ENCODE measurements at places on chromosomes 12 and 14. TPM values are rescaled to one million over a fixed set of nuclear protein-coding genes. Genes with fewer than 3 reads are reported as not detected.

Gene KRT73
- not detected for polyA plus RNA-seq

GRCh38 chr14:51479584-51480325 is 172.0 kb upstream of the FRMD6 start:
- H3K27me3 ChIP-seq = no peaks in the 10 kb centered on the region
- H3K27ac ChIP-seq = no peak overlapping the region
- no peak overlapping the region for H3K4me3 ChIP-seq
- no peaks in the 10 kb centered on the region for H3K4me1 ChIP-seq
- DNase-seq = peak; percentile 25

- H3K27me3 ChIP-seq = no peaks in the 10 kb centered on the region
- H3K27ac ChIP-seq = no peak overlapping the region
- peaks cover 17% of the 10 kb centered on the region for H3K36me3 ChIP-seq
Measured at GRCh38 chr12:42190376-42190775, 45.7 kb upstream of the GXYLT1 start.

- H3K27me3 ChIP-seq = no peaks in the 10 kb centered on the region
- H3K36me3 ChIP-seq = no peaks in the 10 kb centered on the region
- H3K4me1 ChIP-seq = peaks cover 2% of the 10 kb centered on the region
- no peak for DNase-seq
Measured at GRCh38 chr14:72851635-72852034, 42.3 kb downstream of the DPF3 start.

DNA sequence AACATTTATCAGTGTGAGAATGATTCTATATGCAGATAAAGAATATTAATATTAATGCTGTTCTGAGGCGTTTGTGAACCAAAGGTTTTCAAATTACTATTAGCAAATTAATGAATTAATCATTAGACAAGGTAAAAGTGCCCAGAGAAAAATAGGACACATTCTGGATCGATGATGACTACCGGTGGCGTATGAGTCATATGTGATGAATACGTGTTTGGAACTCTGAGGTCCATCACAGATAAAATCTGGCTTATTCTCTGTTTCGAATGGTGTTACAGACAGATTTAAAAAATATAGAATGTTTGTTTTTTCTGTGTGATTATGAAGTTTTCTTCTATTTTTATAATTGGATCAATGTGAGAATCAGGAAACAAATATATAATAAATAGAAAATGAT is 79.2 kb upstream of the RTL1 start:
- no peak overlapping the region for H3K27ac ChIP-seq
- no peaks in the 10 kb centered on the region for H3K36me3 ChIP-seq
- no peaks in the 10 kb centered on the region for H3K27me3 ChIP-seq
- H3K4me1 ChIP-seq = no peaks in the 10 kb centered on the region
- H3K4me3 ChIP-seq = no peak overlapping the region

GRCh38 chr14:101500061-101500460 is 61.2 kb upstream of the DIO3 start:
- peaks cover 35% of the 10 kb centered on the region for H3K4me1 ChIP-seq
- H3K27ac ChIP-seq = no peak overlapping the region
- DNase-seq = no peak

DNA sequence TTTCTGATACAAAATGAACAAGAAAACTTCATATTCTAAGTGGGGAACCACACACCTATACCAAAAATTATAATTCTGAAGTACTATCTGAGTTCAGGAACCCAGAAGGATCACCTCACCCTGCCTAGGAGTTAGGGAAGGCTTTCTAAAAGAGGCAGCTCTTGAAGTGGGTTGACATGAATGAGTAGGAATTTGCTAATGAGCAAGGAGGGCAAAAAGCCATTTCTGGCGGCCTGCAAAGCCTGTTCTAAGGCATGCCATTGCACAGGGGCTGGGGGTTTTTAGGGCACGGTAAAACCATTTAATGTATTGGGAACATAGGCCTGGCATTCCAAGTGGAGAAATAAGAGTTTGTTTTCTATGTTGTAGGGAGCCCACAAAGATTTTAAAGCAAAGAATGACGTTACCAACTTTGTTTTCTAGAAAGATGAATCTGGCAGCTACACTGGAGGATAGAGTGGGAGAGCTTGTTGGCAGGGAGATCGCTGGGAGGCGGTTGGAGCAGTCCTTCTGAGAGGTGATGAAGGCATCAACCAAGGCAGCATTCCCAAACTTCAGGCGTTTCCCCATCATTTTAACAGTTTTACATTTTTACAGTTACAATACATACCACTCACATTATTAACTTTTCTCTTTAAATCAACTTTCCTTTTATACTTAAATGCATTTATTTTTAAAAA is 14.1 kb downstream of the IFT43 start:
- H3K27me3 ChIP-seq = no peaks in the 10 kb centered on the region
- H3K4me3 ChIP-seq = no peak overlapping the region
- peaks cover 2% of the 10 kb centered on the region for H3K4me1 ChIP-seq
- H3K27ac ChIP-seq = no peak overlapping the region
- DNase-seq = no peak

DNA sequence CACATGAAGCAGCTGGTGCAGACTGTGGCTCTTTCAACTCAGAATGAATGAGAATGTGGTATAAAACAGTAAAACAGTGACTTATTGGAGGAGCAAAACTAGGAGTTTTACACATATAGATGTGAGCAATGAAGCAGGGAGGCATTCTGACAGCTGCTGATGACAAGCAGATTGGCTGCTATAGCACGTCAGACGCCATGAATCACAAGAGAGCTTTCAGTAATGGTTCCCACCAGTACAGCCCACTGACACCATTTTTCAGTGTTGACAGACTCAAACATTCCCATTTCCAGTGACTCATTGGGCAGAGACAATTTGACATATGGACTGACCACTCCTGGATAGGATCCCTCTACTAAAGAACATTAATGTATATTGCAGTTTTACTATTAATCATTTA is 24.6 kb upstream of the FSCB start:
- H3K4me3 ChIP-seq = no peak overlapping the region
- no peaks in the 10 kb centered on the region for H3K36me3 ChIP-seq
